ENCODE measurements at places on chromosomes 2 and 18. TPM values are rescaled to one million over a fixed set of nuclear protein-coding genes. Genes with fewer than 3 reads are reported as not detected.
A peak's percentile ranks its signal among the peaks of the same experiment; 100 is the strongest.

DNA sequence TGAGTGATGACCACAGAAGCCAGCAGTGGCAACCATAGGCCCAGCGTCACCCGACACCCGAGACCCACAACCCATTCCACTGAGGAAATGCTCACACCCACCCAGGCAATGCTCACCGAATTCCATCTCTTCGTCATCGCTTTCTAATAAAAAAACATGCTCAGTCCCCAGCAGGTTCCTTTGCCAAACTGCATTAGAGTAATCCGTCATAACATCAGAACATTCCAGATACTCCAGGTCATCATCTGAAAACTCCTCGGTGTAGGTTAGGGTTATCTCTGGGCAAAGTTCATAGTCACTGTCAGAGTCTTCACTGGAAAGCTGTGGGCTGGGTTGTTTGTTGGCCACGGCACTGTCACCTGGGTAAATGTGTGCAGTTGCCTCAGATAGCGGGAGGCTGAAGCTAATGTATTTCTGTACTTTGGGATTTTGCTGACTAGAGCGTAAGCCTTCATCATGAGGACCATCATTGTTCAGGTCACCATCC is 49.3 kb downstream of the ALPK2 start:
- DNase-seq = no peak

- DNase-seq = no peak
These were observed 25.9 kb downstream of the FHOD3 start for GRCh38 chr18:36323421-36323820.

REG3A gene
- total RNA-seq = not detected

PRKAG3 gene
- total RNA-seq = not detected

DYNAP gene
- not detected for total RNA-seq

DNA sequence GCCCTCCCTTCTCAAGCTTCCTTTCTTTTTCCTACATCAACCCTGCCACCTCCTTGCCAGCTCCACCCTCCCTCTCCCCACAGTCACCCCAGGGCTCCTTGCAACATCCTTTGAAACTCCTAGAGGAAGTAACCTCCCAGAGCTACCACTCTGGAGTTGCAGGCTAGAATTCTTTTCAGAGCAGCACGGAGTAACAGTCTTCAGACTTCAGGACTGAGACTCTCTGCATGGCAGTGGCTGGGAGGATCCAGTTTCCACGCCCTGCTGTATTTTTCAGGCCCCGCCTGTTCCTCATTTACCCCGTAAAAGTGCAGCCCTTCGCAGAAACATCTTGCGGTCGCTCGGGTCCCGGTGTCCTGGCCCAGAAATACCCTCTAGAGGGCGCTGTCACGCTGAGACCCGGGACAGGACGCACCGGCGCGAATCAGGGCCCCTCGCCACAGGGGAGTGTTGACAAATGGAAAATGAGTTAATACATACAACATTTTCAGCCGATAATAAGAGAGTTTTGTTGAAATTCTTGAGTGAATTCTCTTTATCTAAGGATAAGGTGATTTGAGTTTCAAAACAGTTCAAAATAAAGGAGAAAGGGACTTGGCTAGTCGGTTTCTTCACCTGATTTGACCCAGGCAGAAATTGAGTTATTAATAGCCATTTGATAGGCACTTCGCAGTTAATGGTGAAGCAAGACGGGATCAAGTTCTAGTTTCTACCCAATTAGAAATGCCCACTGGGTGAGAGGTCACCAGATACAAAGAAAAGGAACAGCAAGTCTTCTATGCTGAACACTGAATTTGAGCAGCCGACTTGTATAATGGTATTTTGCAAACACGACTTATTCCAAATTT is 18.5 kb upstream of the NTSR2 start:
- DNase-seq = peak; percentile 88

- DNase-seq = no peak
These were observed 197.2 kb upstream of the HNRNPA3 start for GRCh38 chr2:177015356-177015923.

DNA sequence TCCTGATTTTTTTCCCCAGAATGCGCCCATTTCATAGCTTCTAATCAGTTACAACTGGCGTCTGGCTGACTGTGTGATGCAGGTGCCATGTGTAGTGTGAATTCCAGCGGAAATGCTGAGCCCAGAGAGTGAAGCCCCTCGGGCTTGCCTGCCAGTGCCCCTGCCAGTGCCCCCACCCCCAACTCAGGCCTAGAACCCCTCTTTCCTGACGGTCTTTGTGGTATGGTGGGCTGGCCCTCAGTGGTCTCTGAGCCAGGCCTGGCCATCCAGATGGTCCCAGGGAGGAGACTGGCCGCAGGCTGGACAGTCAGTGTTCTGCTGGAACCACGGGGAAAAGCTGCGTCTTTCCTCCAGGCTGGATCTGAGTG is 3.1 kb downstream of the RAMP1 start:
- no peak for DNase-seq

GRCh38 chr18:32438173-32438572 is 32.5 kb downstream of the GAREM1 start:
- no peak for DNase-seq

- no peak for DNase-seq
These were observed 126.6 kb downstream of the VAPA start for GRCh38 chr18:10040287-10041011.

SNRNP27 gene
- 70.1 TPM for total RNA-seq

- no peak for DNase-seq
These were observed 103.1 kb downstream of the INO80D start for GRCh38 chr2:205982776-205983327.

DNA sequence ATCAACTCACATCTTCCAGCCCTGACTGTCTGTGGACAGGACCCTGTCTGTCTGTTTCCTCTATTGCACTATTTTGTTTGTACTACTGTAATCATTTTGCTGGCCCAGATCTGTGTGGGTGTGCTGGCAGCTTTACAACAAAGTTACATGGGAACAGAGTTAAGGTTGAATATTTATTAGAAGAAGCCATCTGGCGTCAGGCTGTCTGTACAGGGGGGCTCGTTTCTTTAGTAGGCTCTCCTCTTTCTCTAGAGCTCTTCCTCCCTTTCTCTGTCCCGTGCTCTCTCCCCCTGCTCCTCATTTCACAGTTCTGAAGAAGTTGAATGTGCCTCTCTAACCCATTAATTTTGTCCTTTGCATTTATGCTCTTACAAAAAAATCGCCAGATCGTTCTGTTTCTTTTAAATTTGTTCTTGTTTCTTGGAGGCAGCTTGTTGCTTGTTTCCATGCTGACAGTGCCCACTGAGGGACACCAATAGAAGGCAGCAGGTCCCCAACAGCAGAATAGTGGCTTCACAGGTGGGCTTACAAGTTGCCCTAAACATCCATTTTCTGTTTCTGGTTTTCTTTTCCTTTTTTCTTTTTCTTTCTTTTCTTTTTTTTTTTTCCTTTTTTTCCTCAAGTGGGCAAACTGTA is 315.2 kb upstream of the ZEB2 start:
- DNase-seq = no peak

C2orf15 gene
- total RNA-seq = 1.4 TPM
